ENCODE measurements at places on chromosomes 7 and 10.

DNA sequence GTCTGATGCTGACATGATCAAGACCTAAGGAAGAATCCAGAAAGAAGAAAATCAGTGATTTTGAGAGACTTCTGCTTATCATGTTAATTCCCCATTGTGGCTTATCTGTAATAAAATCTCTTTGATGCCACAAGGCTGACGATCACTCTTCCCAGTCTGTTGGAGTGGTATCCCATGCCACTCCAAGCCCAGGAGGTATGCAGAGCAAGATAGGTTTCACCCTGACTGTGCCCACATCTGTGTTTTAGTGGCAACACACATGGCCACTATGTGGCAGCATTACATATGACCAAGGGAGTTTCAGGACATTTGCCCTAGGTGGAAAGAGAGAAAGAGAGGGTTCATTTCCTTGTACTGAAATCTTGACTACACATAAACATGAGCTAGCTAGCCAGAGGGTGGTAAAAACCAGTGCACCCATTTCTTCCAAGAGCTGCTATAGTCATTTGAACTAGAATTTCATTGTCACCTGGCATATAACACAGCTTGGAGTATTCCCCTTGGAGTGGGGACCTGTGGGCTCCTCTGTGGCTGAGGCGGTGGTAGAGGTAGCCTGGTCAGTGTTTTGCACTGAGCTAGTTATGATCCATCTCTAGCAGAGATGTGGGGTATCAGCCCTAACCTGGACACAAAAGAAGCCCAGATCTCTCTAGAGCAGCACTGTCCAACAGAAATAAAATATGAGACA, 20.8 kb downstream of the LAMB4 start:
- no peak for DNase-seq

GRCh38 chr10:70830164-70830563, 14.4 kb downstream of the SGPL1 start:
- DNase-seq = no peak

GRCh38 chr10:1679821-1680650, 57.3 kb downstream of the ADARB2 start:
- DNase-seq = no peak

DNA sequence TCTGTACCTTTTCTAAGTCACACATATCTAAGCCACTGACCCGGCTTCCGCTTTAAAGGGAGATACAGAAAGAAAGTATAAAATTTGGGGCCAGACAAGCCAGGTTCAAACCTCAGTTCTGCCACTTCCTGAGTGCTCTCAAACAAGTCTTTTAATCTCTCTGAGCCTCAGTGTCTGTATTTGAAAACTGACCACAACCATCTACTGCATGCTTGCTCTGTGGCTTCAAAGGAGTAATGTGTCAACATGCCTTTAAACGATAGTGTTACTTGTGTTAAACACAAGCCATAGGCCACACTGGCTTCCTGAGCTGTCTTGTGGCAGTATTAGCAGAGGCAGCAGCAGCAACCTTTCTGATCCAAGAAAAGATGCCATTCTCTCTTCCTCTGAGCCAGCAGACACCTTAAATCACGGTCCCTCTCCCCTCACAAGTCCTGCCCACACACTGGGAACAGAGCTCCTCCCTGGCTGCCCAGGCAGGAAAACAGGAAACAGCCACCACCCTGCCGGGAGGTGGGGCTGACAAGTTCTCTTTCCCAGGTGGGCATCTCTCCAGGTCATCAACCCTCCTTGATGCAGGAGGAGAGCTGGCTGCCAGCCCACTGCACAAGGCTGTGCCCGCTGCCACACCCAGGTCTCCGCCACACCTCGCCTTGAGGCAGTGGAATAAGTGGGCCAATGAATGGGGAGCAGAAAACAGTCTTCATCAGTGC, 10.7 kb downstream of the HIP1 start:
- DNase-seq = peak; percentile 14

DNA sequence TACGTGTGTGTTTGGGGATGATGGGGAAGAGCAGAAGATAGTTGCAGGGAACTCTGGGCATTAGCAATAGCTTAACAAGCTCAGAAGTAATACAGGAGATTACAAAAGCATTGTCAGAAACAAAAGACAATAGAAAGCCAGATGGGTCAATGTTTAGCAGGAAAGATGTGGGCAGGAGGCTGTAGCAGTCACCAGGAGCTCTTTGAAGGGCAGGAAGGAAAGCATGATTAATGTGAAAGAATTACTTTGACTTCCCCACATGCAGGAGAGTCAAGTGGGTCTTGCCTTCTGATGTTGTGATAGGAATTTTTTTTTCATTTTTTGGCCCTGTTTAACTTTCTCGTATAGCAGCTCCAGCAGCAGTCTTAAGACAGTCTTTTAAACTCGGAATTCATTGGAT, 6.0 kb upstream of the SMNDC1 start:
- DNase-seq = no peak

GRCh38 chr7:82572195-82572880, 128.8 kb upstream of the CACNA2D1 start:
- DNase-seq = peak; percentile 45

DNA sequence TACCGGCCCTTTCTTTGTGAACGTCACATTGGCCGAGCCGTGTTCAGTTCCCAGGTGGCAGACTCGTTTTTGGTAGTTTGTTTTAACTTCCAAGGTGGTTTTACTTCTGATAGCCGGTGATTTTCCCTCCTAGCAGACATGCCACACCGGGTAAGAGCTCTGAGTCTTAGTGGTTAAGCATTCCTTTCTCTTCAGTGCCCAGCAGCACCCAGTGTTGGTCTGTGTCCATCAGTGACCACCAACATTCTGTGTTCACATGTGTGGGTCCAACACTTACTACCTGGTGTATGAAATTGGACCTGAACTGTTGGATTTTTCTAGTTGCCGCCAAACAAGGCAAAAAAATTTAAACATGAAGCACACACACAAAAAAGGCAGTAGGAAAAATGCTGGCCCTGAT, 9.9 kb upstream of the CSGALNACT2 start:
- no peak for DNase-seq

Measured in effector CD4-positive, alpha-beta T cell (primary cell).